Activated CD8-positive, alpha-beta memory T cell treated with anti-CD3 and anti-CD28 coated beads, Interleukin-2, amount 50 U/mL, for 4 hours (primary cell): ENCODE measurements at places on chromosomes 4 and X.

DNA sequence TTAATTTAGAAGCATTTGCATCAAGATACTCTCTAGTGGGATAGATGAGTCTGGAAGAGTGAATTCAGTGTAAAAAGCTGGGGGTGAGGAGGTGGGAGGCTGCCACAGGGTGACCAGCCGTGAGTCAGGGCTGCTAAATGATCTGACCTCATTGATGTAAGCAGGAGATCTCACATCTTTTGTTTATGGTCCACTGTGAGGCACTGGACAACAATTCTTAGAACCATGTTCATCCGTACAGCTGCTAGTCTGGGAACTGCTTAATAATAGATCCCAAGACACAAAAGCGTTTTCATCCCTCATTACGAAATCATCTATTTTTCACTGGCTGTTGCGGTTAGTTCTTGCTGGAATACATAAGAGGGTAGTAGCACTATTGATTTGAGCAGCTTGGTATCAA is 14.1 kb downstream of the KLF3 start:
- no peak for DNase-seq

GRCh38 chr4:186643501-186644310 is 80.0 kb downstream of the FAT1 start:
- DNase-seq, result no peak

DNA sequence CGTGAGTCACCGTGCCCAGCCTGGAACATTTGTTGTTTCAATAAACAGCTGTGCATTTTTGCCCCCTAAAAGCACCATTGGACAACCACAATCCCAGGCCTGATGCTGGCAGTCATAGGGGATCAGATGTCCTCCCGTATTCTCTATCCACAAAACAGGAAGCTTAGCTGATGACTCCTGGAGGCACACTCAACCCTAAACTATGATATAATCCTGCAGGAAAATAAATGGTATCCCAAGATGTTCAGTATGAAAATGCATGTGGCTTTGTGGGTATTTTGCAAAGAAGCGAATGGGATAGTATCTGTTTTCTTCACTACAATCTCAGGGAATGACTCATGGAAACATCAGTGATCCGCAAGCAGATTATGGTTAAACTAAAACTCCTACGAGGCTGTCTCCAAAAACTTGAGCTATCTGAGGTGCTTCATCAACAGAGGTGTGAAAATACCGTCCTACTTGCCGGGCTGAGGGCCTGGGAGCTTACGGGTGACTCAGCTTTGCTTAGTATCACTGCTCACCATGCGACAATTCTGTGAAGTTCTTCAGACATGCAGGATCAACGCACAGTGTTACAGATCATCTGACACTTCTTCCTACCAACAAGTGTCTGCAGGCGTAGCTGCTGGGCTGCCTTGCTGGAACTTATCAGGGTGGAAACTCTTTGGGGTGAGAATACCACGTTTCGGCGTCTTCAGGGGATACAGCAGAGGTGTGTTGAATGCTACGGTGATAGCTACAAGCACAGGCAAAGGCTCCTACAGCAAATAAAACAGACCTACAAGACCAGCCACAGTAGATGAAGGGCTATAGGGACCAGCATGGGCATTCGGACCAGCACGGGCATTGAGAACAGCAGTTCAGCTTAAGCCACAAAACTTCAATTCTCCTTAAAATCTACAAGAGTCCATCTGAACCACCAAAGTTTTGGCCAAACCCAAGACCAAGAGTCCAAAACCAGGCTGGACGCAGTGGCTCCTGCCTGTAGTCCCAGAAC is 148.5 kb downstream of the DHRSX start:
- DNase-seq, result no peak

DNA sequence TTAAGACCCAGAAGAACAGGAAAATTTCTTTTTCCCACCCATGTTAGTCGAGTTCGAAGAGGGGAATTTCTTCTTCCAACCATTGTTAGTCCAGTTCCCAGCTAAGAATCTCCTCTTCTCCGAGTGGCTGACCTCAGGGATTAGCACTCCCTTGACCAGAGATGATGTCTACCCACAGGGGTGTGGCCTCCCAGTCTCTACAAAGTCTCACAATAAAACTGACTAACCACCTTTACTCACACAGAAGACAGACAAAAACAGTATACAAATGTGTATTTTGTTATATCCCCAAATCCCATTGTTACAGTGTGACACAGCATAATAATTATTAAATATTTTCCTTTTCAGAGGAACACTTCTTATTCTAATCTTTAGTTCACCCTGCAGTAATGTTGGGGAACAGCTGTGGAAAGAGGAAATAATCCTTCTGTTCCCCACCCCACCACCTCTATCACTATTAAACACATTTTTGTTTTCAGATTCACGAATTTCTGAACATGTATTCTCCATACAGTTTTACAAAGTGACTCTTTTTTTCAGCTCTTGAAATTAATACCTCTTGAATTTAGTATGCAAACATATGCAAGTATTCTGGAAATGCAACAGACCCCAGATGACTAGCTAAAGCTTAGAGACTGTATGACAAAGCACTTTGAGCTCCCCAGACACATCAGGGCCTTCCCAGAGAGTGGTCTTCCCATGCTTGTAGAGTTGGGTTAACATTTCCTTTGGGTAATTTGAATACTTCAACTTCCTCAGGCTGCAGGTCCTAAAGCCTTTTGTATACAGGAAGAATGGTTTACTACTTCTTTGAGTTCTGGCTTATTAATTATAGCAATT is 62.5 kb upstream of the NFKB1 start:
- no peak for DNase-seq

- no peak for DNase-seq
Measured at GRCh38 chr4:8547108-8547911, 32.9 kb upstream of the GPR78 start.

DNA sequence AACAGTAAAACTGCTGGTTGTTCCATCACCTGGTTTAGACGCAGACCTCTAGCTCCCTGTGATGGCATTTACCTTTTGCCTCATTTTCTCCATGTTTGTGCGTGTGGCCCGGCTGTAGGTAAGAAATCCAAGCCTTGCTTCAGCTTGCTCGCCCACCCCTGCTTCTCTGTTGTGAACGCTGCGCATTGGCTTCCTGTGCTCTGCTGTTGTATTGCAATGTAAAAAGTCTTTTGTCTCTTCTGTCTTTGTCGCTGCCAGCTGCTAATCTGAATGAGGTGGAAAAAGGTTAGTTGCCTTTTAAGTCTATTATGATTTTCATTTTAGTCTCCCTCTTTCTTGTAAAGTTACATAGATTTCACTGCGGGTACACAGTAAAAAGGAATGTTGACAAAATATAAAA is 127.3 kb upstream of the PACRGL start:
- DNase-seq, result no peak

DNA sequence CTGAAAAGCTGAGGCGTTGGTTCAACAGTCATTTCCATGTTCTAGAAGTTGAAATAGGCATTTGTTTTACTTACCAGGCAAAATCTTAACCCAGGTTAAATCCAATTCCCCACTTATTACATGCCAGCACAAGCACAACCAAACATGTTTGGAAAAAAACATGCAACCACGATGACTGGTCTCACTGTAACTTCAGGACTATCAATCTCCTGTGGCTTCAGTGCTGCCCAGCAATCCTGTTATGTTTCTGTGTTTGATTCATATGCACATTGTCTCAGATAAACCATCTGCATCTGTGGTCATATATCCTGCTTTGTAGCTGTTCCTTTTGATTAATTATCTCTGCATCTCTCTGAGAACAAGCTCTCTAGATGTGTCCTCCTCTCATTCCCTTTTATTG is 28.3 kb downstream of the PRDM8 start:
- no peak for DNase-seq

GRCh38 chr4:103429283-103429682 is 231.1 kb upstream of the CENPE start:
- DNase-seq, result no peak
